Hypothalamus (tissue), 51 donors: ENCODE measurements at places on chromosomes 2 and 18.
A peak's percentile ranks its signal among the peaks of the same experiment; 100 is the strongest.

GRCh38 chr2:144011098-144011497 is 508.8 kb downstream of the ZEB2 start:
- no peak for DNase-seq

GRCh38 chr2:127638361-127639110 is 7.4 kb upstream of the GPR17 start:
- no peak for DNase-seq

- no peak for DNase-seq
These were observed 99.6 kb upstream of the RIOK3 start for GRCh38 chr18:23353459-23353858.

GRCh38 chr2:219182331-219183150 is 4.5 kb downstream of the RETREG2 start:
- DNase-seq: no peak

- no peak for DNase-seq
These were observed 9.1 kb upstream of the TMX3 start for GRCh38 chr18:68724021-68724420.

DNA sequence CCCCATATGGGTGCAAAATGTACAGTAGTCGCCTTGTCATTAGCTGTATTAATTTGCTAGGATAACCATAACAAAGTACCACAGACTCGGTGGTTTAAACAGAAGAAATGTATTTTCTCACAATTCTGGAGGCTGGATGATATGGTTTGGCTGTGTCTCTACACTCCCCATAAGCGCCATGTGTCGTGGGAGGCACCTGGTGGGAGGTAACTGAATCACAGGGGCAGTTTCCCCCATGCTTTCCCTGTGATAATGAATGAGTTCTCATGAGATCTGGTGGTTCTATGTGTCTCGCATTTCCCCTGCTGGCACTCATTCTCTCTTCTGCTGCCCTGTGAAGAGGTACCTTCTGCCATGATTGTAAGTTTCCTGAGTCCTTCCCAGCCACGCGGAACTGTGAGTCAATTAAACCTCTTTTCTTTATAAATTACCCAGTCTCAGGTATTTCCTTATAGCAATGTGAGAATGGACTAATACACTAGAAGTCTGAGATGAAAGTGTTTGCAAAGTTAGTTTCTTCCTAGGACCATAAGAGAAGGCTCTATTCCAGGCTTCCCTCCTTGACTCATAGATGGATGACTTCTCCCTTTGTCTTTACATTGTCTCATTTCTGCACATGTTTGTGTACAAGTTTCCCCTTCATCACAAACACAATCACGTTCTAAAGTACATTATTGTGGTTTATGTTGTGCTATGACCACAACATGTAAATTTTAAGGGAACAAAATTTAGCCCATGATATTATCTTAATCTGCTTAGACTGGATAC is 1442.6 kb downstream of the SUCLG1 start:
- DNase-seq: no peak

- DNase-seq: no peak
These were observed 31.3 kb downstream of the PLB1 start for GRCh38 chr2:28527196-28527595.

- DNase-seq: no peak
These were observed 272.2 kb downstream of the C1D start for GRCh38 chr2:67790622-67791021.

DNA sequence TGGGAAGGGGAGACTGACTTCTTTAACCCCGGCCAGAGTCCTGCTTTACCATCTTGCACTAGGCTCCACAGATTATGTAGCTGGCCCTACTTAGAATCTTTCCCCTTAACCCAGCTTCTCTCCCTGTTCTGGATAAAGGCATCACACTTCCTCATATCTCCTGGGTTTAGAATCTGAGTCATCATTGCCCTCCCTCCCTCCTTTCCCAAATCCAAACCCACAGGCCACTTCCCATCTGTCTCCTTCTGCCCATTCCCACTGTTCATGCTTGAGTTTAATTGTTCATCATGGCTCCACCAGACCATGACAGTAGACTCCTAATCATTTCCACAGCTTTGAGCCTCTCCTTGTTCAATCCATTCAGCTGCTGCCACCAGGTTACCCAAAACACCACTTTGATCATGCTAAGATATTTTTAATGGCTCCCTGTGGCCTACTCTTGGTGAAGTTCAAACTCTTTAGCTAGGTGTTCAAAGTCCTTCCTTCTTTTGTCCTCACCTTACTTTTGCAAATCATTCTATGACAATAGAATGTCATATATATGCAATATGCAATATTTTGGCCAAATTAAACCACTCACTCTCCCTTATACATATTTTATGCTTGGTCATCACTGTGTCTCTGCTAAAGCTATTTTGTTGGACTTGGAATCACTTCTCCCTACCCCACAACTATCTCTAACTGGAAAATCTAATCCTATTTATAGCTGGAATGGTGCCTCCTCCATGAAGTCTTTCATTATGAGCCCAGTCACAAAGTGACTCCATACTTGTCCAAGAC is 5.5 kb downstream of the PDE11A start:
- no peak for DNase-seq

- no peak for DNase-seq
These were observed 1500.6 kb upstream of the TMEFF2 start for GRCh38 chr2:193695367-193695766.

DNA sequence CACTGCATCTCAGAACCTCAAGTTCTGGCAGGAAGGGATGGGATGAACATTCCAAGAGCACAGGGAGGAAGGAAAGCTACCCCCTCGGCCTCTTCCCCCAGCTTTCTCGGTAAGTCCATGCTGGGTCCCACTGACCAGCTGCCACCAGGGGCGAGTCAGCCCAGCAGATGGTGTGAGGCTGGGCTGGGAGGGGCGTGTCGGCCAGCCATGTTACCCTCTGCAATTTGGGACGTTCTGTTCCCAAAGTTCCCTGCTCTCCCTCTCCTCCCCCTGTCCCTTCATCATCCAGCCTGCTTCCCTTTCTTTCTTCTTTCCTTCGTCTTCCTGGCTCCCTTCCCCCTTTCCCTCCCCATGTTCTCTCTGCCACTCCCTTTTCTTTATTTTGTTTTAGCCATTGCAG is 74.3 kb upstream of the TNP1 start:
- no peak for DNase-seq

- DNase-seq: no peak
These were observed 33.9 kb downstream of the ADRA2B start for GRCh38 chr2:96082211-96083063.

DNA sequence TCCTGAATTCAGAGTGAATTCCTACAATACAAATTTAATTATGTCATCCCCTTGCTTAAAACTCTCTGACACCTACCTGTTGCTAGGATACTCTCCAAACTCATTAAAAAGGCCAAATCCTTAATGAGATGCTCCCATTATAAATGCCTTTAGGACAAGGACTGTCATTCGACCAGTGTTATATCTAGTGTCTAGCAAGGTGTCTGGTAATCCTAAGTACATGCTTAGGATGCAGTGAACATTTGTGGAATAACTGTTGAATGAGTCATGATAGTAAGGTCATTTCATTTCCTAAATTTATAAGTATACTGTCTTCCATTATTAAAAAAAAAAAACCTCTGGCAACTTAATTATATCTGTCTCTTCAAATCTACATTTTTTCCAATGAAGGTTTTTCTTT is 588.9 kb upstream of the NRXN1 start:
- DNase-seq: no peak

GRCh38 chr2:210660751-210661150 is 104.4 kb downstream of the CPS1 start:
- no peak for DNase-seq

DNA sequence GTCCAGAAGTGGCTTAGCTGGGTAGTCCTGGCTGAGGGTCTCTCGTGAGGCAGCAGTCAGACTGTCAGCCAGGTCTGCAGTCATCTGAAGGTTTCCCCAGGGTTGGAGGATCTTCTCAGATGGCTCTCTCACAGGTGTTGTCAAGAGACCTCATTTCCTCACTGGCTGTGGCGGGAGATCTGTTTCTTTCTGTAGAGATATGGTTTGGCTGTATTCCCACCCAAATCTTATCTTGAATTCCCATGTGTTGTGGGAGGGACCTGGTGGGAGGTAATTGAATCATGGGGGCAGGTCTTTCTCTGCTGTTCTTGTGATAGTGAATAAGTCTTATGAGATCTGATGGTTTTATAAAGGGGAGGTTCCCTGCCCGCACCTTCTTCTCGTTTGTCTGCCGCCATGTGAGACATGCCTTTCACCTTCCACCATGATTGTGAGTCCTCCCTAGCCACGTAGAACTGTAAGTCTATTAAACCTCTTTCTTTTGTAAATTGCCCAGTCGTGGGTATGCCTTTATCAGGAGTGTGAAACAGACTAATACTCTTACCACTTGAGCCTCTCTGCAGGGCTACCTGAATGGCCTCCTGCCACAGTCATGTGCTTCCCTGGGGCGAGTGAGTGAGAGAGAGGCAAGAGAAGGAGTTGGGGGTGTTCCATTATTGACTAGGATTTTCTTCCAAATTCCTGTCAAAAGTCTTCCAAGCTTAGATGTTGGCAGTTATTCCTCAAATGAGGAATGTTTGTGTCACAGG is 23.6 kb downstream of the MALT1 start:
- no peak for DNase-seq

DNA sequence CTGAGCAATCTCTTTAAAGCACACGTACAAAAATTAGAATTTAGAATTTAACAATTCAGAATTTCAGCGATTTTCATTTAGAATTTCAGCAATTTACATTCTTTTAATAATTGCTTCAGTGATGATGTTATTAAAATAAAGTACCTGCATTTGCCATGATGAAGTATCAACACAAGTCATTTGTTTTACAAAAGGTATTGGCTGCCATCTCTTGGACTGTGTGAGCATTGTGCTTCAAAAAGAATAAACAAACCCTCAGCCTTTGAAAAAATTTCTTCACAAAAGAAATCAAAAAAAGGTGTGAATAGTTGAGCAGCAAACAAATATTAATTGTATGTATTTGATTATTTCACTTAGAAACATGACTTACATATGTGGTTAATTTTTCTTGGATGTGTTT is 27.1 kb upstream of the ZC3H15 start:
- no peak for DNase-seq

DNA sequence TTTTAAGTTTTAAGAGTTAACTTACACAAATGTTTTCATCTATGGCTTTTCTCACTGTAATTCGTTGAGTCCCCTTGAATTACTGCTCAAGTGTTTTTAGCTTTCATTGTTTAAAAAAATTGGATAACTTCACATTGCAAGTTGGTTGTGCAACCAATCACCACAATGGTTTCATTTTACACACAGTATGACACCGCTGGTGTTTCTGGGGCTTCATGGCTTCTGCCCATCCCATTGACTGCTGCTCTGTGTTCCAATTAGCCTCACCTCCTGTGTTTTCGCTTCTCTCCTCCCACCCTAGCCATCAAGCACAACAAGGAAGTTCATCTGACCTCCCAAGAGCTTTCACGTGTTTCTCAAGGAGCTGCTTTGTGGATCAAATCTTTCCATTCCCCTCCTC is 199.1 kb upstream of the CHAC2 start:
- DNase-seq: no peak

DNA sequence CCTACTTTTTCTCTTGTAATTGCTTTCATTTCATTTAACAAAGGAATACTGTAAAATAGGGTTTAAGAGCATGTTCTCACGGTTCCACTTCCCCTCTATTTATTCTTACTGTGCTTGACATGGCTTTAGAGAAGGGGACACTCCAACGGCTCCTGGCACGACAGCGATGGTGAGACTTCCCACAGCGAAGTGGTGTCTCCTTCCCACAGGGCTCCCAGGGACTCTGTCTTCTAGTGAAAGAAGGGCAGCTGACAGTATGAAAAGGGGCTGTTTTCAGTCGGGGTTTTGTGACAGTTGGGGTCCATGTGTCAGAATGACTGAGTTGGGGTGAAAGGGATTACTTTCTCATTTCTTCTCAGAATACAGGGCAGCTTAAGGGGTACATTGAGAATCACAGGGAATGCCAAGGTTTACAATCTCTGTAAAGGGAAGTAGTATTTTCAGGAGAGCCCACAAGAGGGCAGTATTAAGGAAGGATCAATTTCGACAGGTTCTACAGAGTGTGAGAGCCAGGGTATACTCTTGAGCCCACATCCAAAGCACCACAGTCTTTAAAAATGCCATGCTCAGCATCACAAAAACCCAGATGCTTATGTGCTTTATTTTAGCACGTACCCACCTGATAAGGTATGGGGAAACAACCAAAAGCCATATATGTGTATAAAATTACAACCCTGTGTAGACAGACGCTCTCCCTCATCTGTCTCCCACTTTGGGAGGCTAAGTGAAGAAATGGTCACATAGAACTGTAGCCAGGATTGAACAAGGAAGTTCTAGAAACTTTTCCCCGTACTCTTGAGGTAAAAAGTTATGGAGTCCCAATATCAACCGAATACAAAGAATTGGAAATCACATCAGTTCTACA is 31.3 kb upstream of the RAPGEF4 start:
- no peak for DNase-seq

DNA sequence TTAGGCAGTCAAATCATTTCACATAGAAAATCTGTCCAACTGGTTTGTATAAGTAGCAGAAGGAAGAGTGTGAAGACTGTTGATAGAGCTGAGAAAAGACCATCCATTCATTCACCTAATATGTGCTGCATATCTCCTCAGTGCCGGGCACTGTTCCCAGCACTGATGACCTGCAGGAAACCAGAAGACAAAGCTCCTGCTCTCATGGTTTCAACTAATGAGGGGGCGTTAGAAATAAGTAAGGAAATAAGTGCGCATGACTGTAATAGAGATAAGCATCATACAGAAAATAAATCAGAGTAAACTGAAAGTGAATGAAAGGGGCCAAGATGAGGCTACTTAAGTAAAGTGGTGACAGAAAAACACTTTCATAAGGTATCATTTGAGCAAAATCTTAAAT is 427.5 kb upstream of the CDH20 start:
- DNase-seq: no peak

GRCh38 chr2:8394569-8395359 is 287.1 kb upstream of the ID2 start:
- DNase-seq: no peak

DNA sequence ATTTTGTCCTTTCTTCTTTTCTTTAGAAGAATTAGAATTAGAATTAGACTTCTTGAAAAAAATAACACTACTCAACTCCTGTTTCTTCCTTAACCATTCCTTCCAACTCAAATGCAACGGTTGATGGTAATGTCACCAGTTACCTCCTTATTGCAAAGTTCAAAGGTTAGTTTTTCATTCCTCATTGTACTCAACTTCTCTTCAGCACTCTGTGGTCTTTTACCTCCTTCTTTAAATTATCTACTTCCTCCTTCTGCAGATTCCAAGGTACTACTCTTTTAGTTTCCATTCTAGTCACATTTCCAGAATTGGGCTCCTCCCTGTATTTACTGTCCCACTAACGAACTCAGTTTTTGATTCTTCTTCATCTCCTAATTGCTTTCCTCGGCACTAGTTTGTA is 700.7 kb downstream of the SATB2 start:
- DNase-seq: no peak

DNA sequence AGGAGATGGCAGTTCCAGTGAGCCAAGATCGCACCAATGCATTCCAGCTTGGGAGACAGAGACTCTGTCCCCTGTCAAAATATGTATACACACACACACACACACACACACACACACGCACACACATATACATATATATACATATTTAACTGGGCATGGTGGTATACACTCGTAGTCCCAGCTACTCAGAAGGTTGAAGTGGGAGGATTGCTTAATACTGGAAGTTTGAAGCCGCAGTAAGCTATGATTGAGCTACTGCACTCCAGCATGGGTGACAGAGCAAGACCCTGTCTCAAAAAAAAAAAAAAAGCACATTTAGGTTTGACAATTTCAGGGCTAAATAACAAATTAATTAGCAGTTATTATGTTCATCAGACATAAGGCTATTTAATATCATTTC is 36.0 kb upstream of the ATIC start:
- DNase-seq: no peak

- DNase-seq: peak; percentile 74
These were observed 83.4 kb upstream of the RTN4 start for GRCh38 chr2:55133467-55134315.
